Fibroblast of skin of abdomen (primary cell): ENCODE measurements at places on chromosomes 6 and 20.
A peak's percentile ranks its signal among the peaks of the same experiment; 100 is the strongest.

- DNase-seq: no peak
These were observed 5.7 kb upstream of the RAB5IF start for GRCh38 chr20:36599912-36600345.

DNA sequence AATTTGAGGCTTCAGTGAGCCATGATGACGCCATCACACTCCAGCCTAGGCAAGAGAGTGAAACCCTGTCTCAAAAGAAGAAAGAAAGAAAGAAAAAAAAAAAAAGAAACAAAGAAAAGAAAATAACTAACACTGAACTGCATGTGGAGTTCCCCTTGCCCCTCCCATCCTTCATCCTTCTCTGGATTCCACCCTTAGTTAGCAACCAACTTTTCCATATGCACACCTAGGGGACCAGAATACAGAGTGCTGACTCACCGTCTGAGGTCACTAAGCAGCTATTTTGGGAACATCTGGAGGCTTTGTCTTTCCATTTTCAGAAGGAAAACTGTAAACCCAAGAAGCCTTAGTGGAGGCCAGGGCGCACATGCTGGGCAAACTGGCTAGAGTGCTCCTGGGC lies 257.4 kb downstream of the MAFB start:
- peak; percentile 57 for DNase-seq

DNA sequence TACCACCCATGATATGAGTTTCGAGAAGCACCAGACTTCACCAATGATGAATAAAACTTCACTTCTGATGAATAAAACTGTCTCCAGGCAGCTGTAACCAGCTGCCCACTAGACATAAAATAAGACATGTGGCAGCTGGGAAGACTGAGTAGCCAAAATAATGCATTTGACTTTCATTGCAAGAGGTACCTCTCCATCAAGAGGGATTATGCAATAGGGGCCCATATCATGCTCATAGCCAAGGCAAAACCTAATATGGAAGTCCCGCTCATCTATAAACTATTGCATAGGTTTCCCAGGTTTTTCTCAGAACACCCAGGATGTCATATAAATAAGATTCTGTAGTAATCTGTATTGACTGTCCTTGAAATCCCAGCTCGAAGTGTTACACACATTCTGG lies 155.5 kb downstream of the SIM1 start:
- DNase-seq: peak; percentile 54

- DNase-seq: peak; percentile 55
These were observed 241.0 kb downstream of the ADGRG6 start for GRCh38 chr6:142542704-142543233.

DNA sequence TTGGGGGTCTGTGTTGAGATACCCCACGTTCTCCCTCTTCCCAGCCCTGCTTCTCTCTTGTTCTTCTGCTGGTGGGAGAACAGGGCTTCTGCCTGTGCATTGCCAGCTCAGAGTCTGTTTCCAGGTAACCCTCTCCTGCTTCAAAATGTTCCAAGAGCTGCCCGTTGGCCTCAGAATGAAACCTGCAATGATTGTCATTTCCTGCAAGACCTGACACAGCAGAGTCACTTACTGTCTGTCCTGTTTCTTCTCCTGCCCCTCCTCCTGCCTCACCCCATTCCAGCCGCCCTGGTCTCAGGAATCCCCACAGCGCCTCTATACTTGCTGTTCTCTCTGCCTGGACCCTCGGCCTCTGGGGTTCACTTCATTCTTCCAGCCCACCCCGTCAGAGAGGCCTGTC lies 81.4 kb upstream of the ARID1B start:
- no peak for DNase-seq

DNA sequence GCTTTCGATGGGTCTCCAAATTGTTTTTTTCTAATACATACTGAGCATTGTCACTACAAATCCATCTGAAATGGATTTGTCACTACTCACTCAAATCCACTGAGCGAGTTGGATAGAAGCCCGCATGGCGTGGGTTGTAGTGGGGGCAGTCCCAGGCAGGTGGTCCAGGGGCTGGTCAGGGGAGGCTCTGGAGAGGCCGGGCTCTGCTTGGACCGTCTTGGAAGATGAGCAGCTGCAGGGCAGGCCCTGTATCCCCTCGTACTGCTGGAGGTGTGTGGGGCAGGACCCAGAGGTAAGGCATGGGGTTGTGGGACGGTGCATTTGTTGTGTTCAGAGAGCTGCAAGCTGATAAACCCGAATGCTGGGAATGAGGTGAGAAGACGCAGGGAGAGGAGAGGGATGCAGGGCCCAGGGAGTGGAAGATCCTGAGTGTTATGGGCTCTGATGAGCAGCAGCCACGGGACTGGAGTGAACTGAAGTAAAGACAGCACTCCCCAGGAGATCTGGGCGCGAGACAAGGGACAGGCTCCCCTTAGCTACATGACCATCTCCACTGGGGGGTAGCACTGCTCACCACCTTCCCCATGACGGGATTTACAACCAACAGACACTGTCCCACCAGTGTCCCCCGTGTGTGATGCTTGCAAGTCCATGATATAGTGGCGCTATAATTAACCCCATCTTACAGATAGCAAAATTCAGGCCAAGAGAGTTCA lies 45.9 kb downstream of the PSMG4 start:
- DNase-seq: no peak

- no peak for DNase-seq
These were observed 143.5 kb upstream of the SUPT3H start for GRCh38 chr6:45521226-45521625.

DNA sequence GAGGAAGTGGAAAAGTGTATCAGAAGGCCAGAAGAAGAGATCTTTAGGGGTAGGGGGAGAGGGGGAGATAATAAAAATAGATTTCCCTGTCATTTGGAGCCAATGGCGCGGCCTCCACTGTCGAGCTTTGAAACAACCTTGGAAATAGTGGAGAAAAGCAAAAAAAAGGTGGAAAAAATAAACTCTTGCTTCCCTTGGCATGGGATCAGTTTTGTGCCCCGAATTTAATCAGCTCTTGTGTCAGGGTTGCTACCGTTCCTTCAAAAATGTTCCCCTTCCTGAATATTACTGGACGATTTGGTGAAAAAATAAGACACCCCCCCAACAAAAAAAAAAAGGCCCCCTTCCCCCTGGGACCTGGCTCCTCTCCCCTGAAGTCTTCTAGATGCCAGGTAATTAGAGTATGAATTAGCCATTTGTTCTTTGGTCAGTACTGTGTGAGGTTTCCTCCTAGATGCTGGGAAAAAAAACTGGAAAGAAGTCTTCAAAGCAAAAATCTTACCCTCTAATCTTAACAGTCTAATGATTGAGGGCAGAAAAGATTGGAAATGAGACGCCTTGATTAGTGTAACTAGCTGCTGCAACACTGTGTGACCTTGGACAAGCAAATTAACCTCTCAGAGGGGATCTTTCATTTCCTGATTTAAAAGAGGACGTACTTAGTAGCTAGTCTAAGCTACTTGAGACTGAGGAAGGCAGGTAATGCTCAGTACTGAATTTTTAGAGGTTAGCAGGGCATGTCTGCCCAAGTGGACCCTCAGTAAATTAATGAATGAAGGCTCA lies 872 bp upstream of the RBM39 start:
- DNase-seq: no peak

DNA sequence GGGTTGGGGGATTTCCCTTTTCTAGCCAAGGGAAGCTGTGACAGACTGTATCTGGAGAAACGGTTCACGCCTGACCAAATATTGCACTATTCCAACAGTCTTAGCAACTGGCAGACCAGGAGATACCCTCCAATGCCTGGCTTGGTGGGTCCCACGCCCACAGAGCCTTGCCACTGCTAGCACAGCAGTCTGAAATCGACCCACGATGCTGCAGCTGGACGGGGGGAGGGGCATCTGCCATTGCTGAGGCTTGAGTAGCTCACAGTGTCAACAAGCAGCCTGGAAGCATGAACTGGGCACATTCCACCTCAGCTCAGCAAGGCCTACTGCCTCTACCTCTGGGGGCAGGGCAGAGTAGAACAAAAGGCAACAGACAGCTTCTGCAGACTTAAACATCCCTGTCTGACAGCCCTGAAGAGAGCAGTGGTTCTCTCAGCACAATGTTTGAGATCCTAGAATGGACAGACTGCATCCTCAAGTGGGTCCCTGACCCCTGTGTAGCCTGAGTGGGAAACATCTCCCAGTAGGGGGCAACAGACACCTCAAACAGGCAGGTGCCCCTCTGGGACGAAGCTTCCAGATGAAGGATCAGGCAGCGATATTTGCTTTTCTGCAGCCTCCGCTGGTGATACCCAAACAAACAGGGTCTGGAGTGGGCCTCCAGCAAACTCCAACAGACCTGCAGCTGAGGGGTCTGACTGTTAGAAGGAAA lies 89.9 kb upstream of the ECI2 start:
- no peak for DNase-seq

- DNase-seq: no peak
These were observed 592.7 kb upstream of the MAN1A1 start for GRCh38 chr6:119942078-119942752.

DNA sequence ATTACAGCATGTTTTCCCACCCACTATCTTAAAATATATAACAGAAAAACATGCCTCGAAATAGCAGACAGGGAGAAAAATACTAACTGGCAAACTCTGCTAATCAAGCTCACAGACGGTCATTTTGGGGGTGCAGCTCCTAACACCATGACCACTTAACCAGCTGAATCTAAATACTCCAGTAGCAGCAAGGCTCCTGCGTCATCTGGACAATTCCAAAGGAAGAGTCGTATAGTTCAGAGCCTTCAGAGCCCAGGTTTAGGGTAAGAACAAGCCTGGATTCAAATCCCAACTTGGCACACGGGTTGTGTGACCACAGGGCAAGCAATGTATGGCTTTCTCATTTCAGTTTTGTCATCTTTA lies 81.3 kb upstream of the COL21A1 start:
- DNase-seq: no peak

GRCh38 chr20:57474205-57474604 lies 50.7 kb downstream of the CTCFL start:
- no peak for DNase-seq

- DNase-seq: no peak
These were observed 21.3 kb upstream of the SYNDIG1 start for GRCh38 chr20:24448170-24448569.

DNA sequence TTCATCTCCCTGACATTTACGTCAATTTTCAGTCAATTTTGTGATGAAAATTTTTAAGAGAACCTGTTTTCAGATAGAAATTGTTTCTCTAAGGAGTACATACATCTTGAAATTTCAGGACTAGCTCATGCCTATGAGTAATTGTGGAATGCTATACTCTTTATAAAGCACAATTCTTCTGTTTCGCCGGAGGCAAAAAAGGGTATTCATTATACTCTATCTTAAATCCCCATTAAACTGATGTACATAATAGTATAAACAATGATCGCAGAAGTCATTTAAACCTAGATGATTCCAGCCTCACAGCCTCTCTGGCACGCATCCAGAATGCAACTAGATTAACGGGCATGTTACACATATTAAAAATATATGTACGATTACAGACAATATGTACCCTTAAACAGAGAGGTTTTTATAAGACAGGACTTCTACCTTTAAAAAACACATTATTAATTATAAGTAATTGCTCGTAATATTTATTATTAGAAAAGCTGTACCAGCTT lies 62.6 kb downstream of the NRSN1 start:
- no peak for DNase-seq

GRCh38 chr6:143125455-143125854 lies 64.8 kb downstream of the AIG1 start:
- DNase-seq: peak; percentile 85

- no peak for DNase-seq
These were observed 8.5 kb downstream of the TFAP2C start for GRCh38 chr20:56637576-56637975.

GRCh38 chr6:48290595-48290994 lies 179.6 kb upstream of the PTCHD4 start:
- DNase-seq: no peak

DNA sequence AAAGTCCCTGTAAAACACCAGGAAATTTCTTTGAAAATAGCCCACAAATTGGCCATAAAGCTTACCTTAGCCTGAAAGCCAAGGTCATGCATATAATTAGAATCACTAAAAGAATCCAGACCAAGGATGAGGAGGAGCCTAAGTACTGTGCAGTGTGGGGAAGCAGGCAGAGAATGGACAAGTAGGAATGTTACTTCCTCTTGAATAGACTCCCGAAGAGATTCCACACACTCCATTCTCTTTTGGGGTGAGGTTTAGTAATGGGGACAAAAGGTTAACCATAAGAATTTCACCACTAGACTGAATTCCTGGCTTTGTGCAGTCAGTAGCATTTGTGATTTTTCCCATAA lies 27.5 kb upstream of the MARCKS start:
- DNase-seq: peak; percentile 90

DNA sequence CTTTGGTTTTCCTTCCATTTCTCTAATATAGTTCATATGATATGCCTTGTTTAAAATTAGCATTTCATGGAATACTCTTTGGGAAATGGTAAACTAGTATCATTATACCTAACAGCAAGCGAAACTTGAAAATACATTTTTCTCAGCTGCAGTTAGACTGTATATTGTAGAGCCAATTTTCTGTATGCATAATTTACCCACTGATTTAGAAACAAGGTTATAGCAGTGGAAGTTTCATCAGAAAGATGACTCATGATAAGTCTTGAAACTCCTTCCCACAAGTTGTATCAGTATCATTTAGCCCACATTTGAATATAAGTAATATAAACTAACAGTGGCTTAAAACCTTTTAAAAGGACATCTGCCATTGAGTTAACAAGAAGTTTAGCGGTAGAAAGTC lies 164.8 kb upstream of the BMP5 start:
- DNase-seq: peak; percentile 68

- DNase-seq: no peak
These were observed 55.1 kb downstream of the ID4 start for GRCh38 chr6:19892260-19892659.

- DNase-seq: no peak
These were observed 49.1 kb downstream of the DACT2 start for GRCh38 chr6:168270274-168271172.

DNA sequence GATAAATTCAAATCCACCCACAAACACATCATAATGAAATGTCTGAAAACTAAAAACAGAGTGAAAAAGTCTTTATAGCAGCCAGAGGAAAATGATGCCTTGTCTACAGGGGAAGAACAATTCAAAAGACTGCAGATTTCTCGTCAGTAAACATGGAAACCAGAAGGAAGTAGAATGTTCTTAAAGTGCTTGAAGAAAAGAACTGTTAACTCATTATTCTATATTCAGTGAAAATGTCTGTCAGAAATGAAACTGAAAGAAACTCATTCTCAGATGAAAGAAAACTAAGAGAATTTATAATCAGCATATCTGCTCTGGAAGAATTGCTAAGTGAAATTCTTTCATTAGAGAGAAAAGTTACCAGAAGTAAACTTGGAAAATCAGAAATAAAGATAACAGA lies 416.1 kb downstream of the TBC1D32 start:
- no peak for DNase-seq

GRCh38 chr6:92587525-92587924 lies 831.8 kb downstream of the EPHA7 start:
- no peak for DNase-seq
